ENCODE measurements at places on chromosomes 1 and 21. TPM values are rescaled to one million over a fixed set of nuclear protein-coding genes. Genes with fewer than 3 reads are reported as not detected.
A peak's percentile ranks its signal among the peaks of the same experiment; 100 is the strongest.

Gene RNU1-3
- total RNA-seq, result 3,866 TPM

Gene ARHGEF16
- total RNA-seq, result 0.22 TPM

Gene NLRP3
- 14.6 TPM for total RNA-seq

Gene NBPF10
- total RNA-seq, result 2.2 TPM

Gene CCDC30
- 7.1 TPM for total RNA-seq

Gene CR1
- 11.5 TPM for total RNA-seq

Gene INSRR
- 0.06 TPM for total RNA-seq

Gene AK2
- total RNA-seq, result 94.5 TPM

Gene LRRC40
- total RNA-seq, result 11.6 TPM

Gene OPRD1
- total RNA-seq, result not detected

Gene ROR1
- not detected for total RNA-seq

Gene KCNE2
- total RNA-seq, result not detected

DNA sequence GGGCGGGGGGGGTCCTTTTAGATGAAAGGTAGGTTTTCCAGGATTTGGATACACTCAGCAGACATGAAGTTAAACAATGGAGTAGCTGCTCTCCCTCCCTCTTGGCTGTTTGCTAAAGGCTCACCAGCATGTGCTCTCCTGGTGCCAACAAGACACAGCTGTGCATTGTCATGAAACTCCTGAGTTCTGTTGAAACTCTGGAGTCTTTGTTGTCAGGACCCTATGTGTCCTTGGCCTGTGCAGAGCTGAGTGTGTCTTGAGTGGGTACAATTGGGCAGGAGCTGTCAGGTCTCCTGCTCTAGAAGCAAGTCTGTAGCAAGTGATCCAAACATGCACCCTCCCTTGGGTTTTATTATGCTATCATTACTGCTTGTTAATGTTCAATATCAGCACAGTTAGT lies 12.7 kb downstream of the TBX19 start:
- DNase-seq, result no peak

DNA sequence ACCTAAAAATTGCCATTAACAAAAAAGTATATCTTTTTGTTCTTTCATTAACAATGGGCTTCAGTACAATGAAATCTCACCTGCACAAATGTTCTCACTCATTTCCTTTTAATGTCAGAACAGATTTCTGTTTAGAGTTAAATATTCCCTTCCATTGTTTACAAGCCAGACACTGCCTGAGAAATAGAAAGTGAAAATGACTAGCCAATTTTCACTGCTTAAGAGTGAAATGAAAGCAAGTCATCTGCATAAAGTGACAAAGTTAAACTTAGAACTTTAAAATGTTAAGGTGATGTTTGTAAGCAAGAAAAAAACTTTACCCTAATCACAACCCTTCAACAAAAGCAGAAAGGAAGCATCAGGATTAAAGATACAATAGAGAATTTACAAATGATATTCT lies 27.5 kb downstream of the COA6 start:
- DNase-seq, result peak; percentile 33

GRCh38 chr1:36306210-36306901 lies at the start of gene SH3D21:
TSS of gene SH3D21 (plus strand) at chr1:36306368. CDS start at chr1:36306421, 53 bp downstream.
- DNase-seq, result peak; percentile 50

DNA sequence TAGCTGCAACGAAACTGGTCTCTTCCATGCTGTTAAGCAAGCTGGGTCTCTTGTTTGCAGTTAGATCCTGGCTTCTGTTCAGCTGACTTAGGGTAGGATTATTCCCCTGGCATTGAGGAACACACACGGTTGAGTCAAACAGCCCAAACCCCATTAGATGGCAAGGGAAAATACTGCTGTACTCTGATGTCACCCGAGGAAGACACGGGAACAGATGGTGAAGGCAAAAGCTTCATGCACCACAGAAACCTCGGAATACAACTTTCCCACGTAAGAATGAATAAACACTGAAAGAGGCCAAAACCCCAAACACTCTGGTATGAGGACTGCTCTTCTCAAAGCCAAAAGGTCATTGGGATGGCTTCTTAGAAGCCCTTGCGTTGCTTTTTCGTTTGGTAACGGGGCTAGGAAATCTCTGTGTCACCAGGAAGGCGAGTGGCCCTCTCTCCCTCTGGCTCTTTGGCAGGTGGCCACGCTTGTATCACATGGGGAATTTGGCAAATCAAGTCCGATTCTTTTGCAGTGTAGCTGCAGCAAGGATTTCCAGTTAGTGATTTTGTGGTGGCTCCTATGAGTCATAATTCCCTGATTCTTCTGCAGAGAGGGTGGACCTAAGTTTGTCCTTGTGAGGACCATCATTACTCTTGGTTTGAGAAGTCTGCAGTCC lies 16.7 kb upstream of the LYST start:
- DNase-seq, result no peak

- DNase-seq, result no peak
Measured at GRCh38 chr1:1799716-1800115, 21.4 kb upstream of the NADK start.

- no peak for DNase-seq
Measured at GRCh38 chr1:235549351-235550139, 45.3 kb upstream of the B3GALNT2 start.

DNA sequence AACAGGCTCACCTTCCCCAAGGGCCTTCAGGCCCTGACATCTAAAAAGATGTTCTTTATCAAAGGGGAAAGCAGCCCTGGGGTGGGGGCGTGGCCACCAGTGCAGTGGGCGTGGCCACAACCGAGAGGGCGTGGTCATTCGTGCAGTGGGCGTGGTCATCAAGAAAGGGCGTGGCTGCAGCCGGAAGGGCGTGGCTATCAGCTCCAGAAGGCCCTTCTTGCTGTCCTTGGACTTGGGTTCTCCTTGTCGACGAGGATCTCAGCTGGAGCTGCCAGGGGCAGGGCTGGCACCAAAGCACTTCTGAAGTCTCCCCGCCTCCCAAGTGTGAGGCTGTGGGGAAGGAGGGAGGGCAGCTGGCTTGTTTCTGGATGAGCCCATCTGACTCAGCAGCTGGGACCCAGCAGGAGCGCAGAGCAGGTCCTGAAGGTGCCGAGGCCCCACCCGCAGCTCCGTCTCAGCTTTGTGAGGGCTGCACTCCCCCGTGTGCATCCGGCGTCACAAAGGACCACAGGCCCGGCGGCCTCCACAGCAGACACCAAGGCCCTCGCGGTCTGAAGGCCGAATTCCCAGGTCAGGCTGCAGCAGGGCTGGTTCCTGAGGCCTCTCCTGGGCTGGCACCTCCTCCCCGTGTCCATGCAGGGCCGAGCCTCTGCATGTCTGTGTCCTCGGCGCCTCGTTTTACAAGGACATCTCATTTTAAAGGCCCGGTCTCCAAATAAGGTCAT lies 12.8 kb downstream of the PDE9A start:
- DNase-seq, result no peak

DNA sequence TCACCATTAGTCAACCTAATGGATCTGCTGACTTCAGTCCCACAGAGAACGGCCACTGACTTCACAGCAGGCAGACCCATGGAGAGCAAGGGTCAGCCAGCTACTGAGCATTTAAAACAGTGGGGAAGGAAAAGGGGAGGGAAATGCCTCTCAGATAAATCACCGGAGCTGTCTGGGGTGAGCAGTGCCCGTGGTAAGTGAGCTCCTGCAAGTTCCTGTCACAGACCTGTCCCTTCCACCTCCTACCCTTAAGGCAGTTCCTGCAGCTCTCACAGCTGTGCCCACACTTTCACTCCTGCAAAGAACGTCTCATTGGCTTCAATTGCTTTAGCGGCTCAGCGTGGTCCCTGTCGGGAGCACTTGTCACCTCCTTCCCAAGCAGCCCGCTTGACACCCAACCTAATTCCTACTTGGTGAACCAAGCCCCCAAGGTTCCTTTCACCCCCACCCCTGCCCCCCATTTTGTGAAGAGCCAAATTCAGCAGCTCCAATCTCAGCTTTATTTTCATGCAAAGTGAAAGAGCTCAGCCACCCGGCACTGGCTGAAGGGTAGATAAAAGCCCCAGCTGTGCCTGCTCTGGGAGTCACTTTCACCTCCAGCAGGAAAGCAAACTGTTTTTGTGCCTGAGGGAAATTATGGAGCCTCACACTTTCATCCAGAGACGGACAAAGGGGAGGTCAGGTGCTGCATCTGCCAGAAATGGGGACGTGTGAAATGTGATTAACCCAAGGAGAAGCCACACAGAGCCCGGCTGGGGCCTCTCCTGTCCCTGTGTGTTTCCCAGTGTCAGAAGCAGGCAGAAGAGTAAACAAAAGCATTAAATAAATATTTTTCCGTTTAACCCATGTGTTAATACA lies 306.2 kb downstream of the TTLL7 start:
- DNase-seq, result peak; percentile 0

GRCh38 chr1:158329733-158330132 lies 1.6 kb downstream of the CD1B start:
- DNase-seq, result no peak

- no peak for DNase-seq
Measured at GRCh38 chr1:201536558-201536957, 2.4 kb upstream of the NAV1 start.

- no peak for DNase-seq
Measured at GRCh38 chr1:7813677-7814373, 29.7 kb downstream of the PER3 start.

DNA sequence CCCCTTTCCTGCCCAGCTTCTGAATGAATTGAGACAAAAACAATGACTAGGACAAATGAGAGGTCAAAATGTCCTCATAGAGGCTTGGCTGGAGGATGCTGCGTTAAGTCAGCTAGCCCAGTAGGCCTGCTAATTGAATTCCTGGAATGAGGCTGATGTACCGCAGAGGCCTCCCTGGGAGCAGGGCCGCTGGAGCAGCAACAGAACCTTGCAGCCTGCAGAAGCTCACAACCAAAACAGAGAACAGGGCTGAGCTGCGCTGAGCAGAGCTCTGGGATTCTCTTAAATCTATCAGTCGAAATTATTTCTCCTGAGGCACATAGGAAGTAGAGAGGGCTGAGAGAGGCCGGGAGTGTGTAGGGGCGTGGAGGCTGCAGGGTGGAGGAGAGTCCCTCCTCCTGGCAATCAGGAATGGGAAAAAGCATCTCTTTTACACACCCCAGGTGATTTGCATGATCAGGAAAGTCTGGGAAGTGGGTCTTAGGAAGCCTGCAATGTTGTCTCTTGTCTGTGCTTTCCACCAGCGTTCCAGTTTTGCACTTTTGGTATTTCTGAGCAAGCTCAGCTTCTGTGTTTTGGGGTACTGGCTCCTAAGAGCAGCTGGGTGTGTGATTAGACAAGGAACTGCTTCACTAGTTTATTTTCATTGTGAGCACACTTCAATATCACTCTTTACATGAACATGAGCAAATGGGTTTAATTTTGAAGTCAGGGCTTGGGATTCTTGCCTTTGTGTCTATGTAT lies 66.5 kb downstream of the RYR2 start:
- no peak for DNase-seq

- DNase-seq, result no peak
Measured at GRCh38 chr1:6827630-6828165, 42.4 kb downstream of the CAMTA1 start.

DNA sequence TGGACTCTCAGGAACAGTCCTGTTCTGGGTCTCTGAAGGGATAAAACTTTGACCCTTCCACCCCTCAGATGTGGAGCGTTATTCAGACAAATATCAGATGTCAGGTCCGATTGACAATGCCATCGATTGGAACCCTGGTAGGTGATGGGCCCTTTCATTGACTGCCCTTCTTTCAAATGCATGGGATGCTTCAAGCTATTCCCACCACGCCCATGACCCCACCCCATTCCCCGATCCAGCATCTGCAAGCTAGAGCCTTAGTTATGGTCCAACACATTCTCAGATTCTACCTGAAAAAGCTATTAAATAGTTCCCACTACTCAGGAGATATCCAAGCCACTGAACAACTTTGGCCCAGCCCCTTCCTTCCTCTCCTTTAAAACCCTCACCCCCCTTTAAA lies 12.5 kb downstream of the POLR3GL start:
- no peak for DNase-seq

- DNase-seq, result no peak
Measured at GRCh38 chr1:163410073-163410999, 88.6 kb downstream of the NUF2 start.

- DNase-seq, result no peak
Measured at GRCh38 chr1:72678683-72679082, 396.3 kb upstream of the NEGR1 start.

DNA sequence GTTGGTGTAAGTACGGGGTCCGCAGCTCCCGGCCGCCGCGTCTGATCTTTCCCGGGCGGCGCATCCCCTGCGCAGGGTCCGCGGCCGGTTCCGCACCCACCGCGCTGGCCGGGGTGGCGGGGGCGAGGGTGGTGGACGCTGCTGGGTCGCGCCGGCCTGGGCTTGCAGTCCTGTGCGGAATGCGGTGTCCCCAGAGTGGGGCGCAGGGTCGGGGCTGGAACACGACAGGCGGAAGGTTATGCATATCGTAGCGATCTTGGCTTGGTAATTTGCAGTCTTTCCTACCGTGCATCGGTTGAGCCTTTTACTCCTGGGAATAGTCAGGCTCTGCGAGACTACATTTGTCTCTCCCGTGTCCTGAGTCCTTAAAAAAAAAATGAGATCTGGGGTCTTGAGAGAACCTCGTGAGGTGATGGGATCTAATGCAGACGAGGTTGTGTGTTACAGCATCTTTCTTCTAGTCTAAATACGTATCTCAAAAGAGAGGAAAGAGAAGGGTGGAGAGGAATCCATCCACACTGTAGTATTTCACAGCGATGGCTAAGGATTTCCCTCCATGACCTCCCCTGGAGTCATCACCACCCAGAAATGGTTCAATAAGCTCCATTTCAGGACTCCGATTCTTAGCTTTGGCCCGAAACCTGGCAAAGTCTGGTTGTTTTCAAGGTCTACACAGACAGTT lies 572 bp downstream of the ATP1B1 start:
- DNase-seq, result no peak

GRCh38 chr1:245599371-245600174 lies 444.8 kb downstream of the KIF26B start:
- no peak for DNase-seq

GRCh38 chr1:202165942-202166843 lies 5.8 kb upstream of the PTPN7 start:
- no peak for DNase-seq

DNA sequence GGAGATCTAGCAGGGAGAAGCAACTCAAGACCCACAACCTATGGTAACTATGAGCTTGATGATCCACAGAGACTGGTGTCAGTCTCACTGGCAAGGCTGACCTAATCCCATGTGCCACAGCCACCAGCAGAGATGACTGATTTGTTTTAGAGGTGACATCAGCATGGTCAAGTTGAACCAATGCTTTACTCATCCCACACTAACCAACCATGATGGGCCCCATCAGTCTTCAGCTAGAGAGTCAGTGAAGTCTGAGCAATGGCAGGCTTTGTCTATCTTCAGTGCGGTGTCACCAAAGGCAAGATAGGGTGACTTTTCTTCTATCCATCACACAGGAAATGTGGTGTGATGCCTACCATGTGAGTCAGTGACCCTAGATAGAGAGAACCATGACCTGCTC lies 1470.7 kb downstream of the NCAM2 start:
- DNase-seq, result no peak

GRCh38 chr1:54844564-54844963 lies 42.4 kb downstream of the DHCR24 start:
- no peak for DNase-seq

GRCh38 chr1:23263380-23263887 lies 46.1 kb upstream of the HTR1D start:
- no peak for DNase-seq

- no peak for DNase-seq
Measured at GRCh38 chr1:248611883-248612414, 14.4 kb upstream of the OR2T10 start.

- no peak for DNase-seq
Measured at GRCh38 chr1:232435729-232436128, 194.2 kb downstream of the SIPA1L2 start.

All from CD4-positive, alpha-beta memory T cell (primary cell).